ENCODE measurements at places on chromosomes 6 and 20.

- no peak for DNase-seq
These were observed 23.9 kb downstream of the RAET1L start for GRCh38 chr6:150001295-150002008.

DNA sequence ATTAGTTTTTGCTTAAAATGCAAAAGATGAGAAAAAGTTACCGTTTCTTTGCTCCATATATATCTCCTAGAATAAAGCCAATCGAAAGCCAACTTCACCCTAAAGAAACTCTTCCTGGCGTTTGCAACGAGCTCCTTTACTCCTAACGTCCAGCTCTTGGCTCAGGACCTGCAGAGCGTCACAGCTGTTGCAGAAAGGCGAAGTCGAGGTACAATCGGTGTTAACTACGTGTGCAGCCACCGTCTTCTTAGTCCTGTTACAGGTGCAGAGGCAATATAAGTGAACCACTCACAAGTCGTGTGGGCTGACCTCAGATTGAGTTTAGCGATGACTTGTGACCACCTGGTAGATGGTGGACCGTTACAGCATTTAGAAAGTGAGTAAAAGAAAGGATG is 113.1 kb downstream of the TRIM27 start:
- no peak for DNase-seq

GRCh38 chr6:148952147-148953035 is 205.6 kb downstream of the UST start:
- DNase-seq: no peak

- no peak for DNase-seq
These were observed 1076.1 kb upstream of the ADGRB3 start for GRCh38 chr6:67558985-67559384.

DNA sequence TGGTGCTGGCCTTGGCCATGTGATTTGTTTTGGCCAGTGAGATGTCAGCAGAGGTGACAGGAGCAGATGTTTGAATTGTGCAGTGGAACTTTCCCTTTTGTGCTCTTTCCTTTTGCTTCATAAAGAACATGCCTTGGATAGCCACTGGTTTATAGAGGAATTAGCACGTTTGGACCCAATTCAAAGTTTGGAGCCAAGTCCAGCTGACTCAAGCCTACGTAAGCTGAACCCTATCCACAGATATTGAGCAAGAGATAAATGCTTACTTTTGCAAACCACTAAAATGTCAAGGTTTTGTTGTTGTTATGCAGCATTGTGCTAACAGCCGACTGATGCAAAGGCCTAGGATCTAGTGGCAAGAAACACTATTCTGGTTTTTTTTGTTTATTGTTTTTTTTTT is 230.9 kb upstream of the CITED2 start:
- no peak for DNase-seq

- DNase-seq: no peak
These were observed 114.3 kb upstream of the PLEKHG1 start for GRCh38 chr6:150485161-150485958.

- no peak for DNase-seq
These were observed 64.5 kb downstream of the FAM120B start for GRCh38 chr6:170371080-170371479.

GRCh38 chr6:91613481-91613880 is 1026.6 kb upstream of the MAP3K7 start:
- DNase-seq: no peak

DNA sequence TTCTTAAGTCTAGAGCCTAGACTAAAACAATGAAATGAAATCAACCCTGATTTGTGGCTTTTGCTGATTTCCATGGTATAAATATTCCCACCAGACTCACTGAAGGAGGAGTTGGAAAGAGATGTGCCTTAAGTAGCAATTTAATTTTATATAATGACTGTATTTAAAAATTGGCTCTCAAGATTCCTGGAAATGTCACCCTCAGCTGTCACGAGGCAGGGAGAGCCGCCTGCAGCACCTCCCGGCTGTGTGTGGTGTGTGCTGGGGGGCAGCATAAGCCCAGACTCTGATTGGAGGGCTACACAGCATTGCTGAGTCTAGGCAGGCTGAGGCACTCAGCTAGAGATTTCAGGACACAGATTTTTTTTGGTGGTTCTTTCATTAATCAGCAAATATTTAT is 40.6 kb upstream of the TMEM181 start:
- DNase-seq: no peak

- DNase-seq: no peak
These were observed 544 bp upstream of the ACAT2 start for GRCh38 chr6:159761129-159761872.

- no peak for DNase-seq
These were observed 33.1 kb upstream of the FBXL4 start for GRCh38 chr6:98980819-98981218.

DNA sequence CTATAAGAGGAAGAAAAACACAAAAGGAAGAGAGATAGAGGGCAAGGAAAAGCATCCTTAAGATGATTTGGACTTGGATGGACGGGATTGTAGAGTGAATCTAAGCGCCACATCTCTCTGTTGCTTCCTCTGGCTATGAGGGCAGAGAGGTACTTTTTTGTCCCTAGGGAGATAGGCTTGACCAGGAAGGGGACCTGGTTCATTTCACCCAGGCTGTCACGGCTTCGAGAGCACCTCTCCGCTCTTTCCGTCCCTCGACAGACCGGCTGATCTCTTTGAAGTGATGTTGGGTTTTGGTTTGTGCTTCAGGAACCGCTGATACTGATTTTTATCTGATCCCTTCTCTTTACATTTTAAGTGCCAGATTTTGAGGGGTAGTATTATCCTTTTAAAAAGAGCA is 19.6 kb downstream of the NKX2-4 start:
- no peak for DNase-seq

GRCh38 chr6:97586344-97586743 is 303.3 kb upstream of the MMS22L start:
- no peak for DNase-seq

- no peak for DNase-seq
These were observed 187.5 kb upstream of the MARCKS start for GRCh38 chr6:113669606-113670005.

- DNase-seq: no peak
These were observed 103.9 kb upstream of the ARG1 start for GRCh38 chr6:131469130-131469529.

DNA sequence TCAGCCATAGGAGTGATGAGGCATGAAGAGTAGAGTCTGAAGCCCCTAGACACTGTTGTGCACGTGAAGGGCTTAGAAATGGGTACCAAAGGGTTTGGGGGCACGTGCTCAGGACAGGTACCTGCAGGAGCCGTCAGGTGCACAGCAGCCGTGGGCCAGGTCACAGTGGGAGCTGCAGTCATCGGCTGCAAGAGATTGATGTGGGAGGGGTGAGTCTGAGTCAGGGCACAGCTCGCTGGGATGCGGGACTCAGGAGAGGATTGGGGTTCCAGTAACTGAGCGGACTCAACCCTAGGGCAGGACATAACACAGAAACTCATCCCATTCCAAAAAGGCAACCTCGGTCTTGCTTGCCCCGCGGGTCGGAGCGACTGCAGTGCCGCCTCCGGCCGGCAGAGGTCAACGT is 1.1 kb downstream of the DLK2 start:
- peak; percentile 63 for DNase-seq

DNA sequence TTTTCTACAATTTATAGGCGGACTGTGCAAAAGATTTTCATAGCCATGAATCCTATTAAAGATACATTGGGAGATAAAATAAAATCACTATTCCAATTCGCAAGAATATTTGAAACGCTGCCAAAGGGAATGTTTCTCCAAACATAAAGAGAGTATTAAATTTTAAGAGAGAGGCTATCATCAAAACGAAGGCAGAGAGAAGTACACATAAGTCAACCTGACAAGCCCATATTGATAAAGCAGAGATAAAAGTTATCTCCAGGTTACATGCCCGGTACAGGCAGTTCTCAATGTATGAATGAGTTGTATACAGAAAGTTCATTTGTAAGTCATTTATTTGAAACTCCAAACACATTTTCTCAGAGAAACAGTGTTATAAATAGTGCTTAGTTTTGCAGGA is 193.1 kb downstream of the ATXN1 start:
- no peak for DNase-seq

DNA sequence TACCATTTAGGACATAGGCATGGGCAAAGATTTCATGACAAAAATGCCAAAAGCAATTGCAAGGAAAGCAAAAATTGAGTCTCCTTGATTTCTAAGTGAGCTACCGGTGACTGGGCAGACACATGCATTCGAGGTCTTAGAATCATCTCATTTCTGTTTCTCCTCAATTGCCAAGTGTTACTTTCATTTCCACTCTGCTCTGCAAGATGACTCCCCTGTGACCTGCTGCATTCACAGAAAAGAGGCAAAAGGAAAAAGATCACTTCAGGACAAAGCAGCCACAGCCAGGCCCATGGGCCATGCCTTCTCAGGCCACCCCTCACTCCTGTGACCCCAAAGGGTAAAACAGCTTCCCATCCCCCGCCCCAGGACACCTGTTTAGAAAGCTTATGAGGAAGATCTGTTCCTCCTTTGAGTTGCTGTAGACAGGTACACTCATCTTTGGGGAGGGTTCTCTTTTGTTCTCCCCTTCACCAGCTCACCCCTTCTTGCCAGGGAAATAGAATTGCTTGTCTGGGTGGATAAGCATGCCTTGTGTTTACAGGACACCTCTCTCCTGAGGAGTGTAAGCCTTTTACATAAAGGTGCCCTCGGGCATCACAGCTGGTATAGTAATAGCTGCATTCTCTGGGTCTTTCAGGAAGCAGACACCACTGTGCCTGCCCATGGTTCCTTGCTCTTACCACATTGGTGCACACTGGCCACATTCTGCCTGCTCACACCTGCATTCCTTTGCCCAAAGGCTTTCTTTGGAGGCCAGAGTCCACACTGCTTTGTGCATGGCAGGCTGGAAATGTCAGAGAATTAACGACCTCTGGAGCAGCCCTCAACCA is 105.0 kb downstream of the SLC24A3 start:
- DNase-seq: no peak

GRCh38 chr6:43287717-43288679 is 10.1 kb upstream of the SLC22A7 start:
- no peak for DNase-seq

GRCh38 chr20:33568378-33568777 is 78.5 kb downstream of the CBFA2T2 start:
- no peak for DNase-seq

Measured in GM12892 (cell line).